ENCODE measurements at places on chromosomes 6 and 20. TPM values are rescaled to one million over a fixed set of nuclear protein-coding genes. Genes with fewer than 3 reads are reported as not detected.

DNA sequence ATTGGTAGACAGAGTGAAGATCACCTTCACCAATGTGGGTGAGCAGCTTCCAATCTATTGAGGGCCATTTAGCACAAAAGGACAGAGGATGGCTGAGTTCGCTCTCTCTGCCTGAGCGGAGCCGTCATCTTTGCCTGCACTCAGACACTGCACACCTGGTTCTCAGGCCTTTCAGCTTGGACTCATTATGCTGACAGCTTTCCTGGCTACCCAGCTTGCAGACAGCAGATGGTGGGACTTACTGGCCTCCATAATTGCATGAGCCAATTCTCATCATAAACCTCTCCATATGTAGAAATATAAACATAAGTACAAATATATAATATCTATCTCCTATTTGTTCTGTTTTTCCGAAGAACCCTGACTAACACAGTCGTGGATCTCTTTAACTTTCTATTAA is 13.7 kb downstream of the TBXT start:
- no peak for DNase-seq

DNA sequence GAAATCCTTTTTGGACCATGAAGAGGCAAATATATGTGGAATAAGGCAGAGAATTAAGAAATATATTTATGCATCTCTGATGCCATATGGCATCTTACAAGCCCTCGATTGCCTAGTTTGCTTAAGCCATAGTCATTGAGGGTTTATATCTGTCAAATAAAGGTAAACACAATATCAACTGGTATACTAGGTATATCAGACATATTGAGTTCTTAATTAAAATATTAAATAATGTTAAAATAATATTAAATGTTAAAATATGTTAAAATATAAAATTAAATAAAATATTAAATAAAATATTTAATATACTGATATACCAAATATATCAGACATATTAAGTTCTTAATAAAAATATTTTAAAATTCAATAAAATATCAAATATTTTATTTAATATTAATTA is 567.4 kb upstream of the PTCHD4 start:
- DNase-seq, result no peak

GRCh38 chr6:141488488-141488887 is 644.2 kb upstream of the GJE1 start:
- DNase-seq, result peak; percentile 17

The PROCR gene
- 62.2 TPM for total RNA-seq

- peak; percentile 55 for DNase-seq
These were observed 42.6 kb upstream of the ENPP1 start for GRCh38 chr6:131765081-131765803.

The PROKR2 gene
- not detected for total RNA-seq

DNA sequence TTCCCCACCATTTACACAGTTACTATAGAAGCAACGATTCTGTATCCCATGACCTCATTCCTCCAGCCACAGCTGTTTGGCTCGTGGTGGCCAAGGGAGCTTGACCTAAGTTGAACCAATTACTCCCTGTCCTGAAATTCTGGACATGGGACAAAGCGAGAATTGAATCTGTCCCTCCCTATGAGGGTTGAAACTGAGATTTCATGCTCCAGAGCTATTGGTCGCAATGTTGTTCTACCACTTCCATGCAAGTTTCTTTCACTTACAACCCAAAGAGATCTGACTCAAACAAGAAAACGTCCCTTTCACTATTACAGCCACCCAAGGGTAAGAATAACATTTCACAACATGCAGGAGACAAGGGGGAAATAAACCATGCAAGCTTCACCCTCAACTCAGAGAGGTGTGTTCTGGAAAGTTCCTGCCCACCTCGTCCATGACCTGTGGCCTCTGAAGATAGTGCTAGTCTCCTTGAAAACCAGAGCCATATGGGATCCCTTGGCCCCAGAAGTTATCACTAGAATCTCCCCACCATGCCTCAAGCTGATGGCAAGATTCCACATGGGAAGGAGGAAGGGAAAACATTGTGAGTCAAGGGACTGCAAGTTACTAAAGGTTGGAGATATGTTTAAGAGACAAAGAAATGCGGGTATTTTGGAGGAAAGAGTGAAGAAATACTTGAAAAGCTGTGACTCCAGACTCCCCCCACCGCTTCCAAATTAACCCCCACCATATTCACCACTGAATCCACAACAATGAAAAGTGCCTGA is 74.5 kb upstream of the SRSF6 start:
- peak; percentile 82 for DNase-seq

The NRN1 gene
- 0.65 TPM for total RNA-seq

The SLC22A16 gene
- total RNA-seq, result not detected

DNA sequence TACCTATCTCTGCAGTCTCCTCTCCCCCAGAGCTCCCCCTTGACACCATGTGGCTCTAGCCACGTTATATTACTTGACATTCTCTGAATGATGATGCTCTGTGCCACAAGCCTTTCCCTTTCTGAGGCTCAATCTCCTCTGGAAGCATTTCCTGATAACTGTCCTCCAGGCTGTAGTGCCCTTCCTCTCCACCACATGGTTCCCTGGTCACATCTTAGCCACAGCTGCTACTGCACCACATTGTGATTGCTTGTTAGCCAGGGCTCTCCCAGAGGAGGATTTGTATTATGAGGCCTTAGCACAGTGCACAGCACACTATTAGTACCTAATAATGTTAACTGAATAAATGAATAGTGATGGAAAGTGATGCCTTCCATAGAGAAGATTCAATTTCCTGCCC is 63.9 kb upstream of the RCAN2 start:
- no peak for DNase-seq

GRCh38 chr6:17703256-17703694 is 3.5 kb downstream of the NUP153 start:
- DNase-seq, result peak; percentile 98

The PRDM13 gene
- total RNA-seq, result not detected

The BCAS1 gene
- 2.3 TPM for total RNA-seq

GRCh38 chr6:52418606-52419005 is 1.5 kb upstream of the EFHC1 start:
- no peak for DNase-seq

DNA sequence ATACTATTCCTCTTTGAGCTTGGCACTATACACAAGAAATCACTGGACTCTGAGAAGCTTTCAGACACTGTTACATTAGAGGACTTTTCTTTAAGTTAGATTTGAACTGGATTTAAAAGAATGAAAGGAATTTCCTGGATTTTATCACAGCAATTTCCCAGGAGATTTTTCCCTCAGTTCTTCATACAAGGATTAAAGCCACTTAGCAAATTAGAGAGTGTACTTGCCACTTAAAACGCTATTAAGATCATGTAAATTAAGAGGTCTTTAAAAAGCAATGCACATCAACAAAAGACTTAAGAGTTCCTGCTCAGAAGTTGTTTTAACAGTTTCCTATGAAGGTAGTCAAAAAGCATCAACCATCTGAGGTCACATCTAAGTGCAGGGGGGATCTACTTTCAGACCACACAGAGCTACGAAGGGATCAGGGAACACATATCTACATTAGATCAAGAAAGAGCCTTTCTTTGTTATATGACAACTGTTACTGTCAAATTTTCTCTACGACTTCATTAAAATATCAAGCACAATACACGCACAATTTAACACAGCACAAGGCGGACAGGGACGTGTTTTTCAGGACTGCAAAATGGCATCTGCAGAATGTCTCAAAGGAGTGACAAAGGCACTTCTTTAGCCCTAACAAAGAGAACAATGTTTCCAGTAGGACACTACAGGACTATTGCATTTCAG is 65.8 kb downstream of the EPB41L2 start:
- peak; percentile 70 for DNase-seq

DNA sequence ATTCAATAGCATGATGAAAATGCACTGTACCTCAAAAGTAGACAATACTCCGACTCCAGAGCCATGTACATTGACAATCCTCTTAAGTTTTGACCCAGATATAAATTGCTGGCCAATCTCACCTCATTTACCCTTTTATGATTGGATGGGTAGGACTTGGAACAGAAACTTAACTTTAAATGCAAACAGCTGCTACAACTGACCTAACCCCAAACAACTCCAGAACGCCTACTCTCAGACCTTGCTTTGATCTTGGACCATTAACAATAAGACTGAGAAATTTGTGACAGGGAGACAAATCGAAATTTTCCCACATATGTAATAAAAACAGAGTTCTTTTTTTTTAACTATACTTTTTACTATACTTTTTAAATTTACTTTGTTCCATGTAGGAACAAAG is 200.5 kb upstream of the MCHR2 start:
- peak; percentile 22 for DNase-seq

DNA sequence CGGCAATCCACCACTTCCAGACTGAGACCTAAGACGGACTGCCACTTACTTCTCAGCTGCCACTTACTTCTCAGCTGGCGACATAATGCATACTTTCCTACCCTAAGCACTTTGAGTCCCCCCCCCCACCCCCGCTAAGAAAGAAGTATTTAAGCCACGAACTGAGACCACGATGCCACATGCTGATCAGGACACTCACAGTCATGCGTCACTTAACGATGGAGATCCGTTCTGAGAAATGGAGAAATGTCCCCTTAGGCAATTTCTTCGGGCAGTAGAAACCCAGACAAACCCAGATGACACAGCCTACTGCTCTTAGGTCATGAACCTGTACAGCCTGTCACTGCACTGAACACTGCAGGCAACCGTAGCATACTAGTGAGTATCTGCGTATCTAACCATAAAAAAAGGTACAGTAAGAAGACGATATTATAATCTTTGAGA is 690 bp downstream of the IFNGR1 start:
- peak; percentile 35 for DNase-seq

The ZC2HC1B gene
- total RNA-seq, result not detected

- DNase-seq, result no peak
These were observed 9.5 kb upstream of the TP53RK start for GRCh38 chr20:46698788-46699187.

DNA sequence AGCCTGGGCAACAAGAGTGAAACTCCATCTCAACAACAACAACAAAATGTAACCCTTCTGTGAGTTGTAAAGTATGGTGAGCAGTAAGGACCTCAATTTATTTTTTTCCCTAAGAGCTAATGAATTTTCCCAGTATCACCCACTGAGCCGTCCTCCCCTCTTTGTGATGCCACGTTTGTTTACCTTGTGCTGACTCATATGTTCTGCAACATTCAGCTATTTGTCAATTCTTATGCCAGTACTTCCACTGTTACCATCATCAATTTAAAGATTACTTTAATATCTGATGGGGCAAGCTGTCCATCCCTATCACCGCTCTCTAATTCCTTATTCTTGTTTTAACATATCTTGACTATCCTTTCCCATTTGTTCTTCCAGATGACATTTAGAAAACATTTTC is 37.5 kb downstream of the MAK start:
- peak; percentile 4 for DNase-seq

The EBF4 gene
- total RNA-seq, result 0.09 TPM

DNA sequence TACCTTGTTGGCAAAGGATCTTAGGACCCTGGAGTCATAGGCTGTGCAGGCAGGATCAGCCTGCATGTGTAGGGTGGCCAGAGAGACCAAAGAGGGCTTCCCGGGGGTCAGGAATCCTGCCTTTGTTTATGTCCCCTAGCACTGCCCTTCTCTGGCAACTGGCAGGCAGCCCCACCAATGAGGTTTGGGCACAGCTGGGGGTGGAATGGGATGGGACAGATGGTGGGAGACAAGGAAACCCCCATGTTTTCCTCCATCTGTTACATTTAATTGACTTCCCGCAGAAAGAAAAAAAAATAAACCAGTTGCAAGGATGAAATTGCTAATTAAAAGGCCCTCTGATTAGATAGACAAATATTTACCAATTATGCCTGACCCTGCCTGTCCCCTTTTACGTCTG is 27.6 kb downstream of the CD40 start:
- DNase-seq, result no peak

The PSMB9 gene
- 11.5 TPM for total RNA-seq

The IL17F gene
- not detected for total RNA-seq

DNA sequence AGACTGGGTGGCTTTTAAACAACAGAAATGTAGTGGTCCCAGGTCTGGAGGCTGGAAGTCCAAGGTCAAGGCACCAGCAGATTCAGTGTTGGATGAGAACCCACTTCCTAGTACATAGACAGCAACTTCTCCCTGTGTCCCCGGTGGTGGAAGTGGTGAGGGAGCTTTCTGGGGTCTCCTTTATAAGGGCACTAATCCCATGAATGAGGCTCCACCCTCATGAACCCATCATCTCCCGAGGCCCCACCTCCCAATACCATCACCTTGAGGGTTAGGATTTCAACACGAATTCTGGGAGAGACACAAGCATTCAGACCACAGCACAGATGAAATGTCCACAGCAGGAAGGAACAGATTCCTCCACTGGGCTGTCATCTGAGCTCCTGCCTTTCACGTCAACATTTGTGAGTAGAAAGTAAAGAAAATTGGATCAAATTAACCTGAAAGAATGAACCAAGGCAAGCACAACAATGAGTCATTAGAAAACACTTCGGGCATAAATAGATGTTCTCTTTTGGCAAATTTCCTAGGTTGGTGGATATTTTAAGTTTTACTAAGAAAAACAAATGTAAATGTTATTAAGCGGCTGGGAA is 130.7 kb downstream of the RNASET2 start:
- DNase-seq, result no peak

DNA sequence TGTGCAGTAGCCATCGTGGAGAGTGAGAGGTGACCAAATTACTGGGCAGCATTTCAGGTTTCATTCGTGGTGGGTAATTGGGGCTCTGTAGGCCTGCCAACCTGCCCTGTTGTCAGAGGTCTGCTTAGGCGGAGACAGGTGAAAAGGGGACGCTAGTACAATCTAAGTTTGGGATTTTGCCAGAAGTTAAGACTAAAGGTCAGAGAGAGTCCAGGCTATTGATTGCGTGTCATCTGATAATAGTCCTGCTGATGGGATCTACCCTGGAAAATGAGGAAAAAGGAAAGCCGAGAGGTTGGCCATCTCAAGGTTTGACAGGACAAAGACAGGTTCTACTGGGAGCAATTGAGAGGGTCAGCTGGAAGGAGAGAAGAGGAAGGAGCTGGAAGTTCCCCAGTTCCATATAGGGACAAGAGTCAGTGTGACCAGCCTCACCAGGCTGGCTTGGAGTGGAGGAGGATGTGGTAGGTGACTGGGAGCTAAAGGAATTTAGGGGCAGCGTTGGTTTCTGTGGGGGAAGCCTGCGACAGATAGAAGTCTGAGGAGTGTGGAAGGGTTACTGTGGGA is 10.9 kb downstream of the ARFGEF2 start:
- DNase-seq, result no peak

DNA sequence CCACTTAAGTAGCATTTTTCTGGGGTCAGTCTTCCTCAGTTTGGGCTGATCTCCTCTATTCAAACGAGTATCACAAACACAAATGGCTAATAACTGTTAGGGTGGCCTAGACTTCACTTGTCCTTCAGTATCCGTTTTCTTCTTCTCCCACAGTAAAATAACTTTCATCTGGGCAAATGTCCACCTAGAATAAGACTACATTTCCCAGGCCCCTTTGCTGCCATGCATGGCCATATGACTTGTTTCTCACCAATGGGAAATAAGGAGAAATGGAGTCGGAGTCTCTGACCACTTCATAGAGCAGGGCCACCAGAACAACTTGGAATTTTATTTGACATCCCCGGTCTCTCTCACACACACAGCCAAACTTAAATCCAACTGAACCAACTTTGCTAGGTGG is 51.4 kb downstream of the SULF2 start:
- DNase-seq, result no peak

The ZSWIM3 gene
- total RNA-seq, result 4.3 TPM
